ENCODE measurements at places on chromosomes 1 and 21.

DNA sequence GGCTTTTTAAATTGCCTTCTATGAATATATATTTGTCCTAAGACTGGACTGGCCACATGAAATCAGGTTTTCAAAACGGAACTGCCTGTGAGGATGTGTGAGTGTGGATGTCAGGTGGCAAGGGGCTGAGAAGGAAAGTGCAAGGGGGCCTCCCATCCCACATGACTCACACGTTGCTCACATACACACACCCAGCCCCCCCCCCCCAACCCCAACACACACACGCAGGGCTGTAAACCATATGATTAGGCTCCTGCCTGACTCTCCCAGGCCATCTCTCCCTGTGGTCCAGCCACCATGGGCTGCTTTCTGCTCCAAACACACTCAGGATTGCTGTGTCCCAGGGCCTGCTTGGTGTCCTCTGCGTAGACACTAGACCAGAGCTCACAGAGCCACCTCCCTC is 22.4 kb downstream of the DEGS1 start:
- DNase-seq = no peak

- no peak for DNase-seq
Observed at GRCh38 chr21:33811167-33812010, 104.2 kb downstream of the ATP5PO start.

DNA sequence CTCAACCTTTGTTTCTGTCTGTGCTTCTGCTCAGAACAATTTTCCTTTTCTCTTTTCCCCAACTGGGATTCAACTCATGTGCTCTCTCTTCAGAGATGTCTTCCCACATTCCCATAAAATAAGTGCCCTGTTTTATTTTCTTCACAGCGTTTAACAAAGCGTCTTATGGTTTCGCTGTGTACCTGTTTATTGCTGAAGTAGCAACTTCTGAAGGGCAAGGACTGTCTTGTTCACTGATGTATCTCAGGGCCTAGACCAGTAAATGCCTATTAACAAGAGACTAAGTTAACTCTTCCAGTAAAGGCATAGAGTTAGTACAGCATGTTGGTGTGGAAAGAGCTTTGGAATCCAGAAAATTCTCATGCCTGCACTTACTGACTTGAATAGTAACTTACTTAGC is 42.9 kb upstream of the MPZL1 start:
- no peak for DNase-seq

DNA sequence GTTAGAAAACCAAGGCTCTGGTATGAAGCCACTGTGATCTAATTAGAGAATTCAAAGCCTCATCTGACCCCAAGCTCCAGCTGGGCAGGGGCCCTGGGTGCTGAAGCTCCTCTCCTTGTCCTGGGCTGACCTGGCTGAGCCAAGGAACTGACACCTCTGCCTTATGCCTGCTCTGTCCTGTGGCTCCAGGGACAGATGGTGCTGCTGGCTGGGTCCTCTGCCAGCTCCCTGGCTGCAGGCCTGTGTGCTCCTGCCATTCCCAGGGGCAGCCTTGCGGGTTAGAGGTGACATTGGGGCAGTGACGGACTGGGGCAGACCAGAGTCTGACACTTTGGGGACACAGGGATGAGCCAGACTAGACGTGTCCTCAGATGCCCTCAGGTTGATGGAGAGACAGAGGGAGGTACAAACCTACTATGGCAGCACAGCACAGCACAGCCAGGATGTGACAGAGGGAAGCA is 11.8 kb downstream of the ACOT11 start:
- DNase-seq = no peak

DNA sequence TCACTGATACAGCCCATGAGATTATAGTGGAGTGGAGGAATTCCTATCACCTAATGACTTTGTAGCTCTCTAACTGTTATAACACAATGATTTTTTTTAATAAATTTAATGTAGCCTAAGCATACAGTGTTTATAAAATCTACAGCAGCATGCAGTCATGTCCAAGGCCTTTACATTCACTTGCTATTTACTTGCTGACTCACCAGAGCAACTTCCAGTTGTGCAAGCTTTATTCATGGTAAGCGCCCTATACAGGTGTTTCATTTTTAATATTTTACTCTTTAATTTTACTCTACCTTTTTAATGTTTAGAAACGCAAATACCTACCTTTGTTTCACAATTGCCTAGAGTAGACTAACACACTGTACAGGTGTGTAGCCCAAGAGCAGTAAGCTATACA is 1652.2 kb downstream of the BRINP3 start:
- no peak for DNase-seq

- no peak for DNase-seq
Observed at GRCh38 chr1:190936337-190936736, 458.7 kb upstream of the BRINP3 start.

DNA sequence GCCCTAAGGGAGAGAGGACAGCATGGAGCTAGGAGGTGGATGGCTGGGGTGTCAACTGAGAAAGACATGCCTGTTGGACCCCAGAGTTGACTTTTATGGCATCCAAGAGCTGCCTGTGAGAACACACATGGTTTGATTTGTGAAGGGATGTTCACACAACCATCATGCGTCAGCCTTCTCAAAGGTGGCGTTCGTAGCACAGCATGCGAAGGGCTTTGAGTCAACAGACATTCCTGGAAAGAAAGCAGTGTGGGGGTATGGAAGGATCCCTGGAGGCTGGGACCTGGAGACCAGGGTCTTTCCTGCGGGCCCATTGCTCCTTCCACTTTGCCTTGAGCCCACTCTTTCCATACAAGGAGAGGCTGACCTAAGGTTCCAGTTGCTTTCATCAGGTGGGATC is 6.4 kb upstream of the WNT3A start:
- DNase-seq = no peak

DNA sequence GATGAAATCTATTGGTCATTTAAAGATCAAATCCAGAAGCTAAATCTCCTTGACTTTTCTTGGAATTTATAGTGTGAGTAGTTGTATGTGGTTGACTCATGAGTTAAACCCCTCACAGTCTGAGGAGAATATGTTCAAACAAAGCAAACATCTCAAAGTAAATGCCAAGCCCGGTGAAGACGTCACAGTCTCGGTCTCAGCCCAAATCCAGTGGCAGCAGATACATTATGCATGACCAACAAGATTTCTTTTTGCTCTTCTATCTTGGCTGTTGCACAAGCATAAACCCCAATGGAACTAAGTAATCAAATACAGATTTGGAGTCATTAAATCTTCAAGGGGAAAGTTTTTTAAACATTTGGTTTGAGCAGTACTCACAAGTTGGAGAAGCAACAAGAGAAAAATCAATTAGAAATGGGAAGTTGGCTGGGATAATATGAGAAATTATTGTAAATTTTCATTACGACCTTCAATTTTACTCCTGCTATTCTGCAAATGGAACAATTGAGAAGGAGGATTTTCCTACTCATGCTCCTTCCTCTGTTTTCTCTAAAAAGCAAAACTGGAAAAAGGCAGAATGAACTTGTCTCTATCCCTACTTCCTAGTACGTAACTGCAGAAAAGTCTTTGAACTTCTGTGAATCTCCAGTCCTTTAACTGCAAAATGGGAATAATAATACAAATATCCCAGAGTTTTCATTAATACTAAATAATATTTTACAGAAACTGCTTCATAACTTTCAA is 575.8 kb downstream of the NUF2 start:
- no peak for DNase-seq

- no peak for DNase-seq
Observed at GRCh38 chr1:9500756-9501754, 38.2 kb upstream of the SLC25A33 start.

GRCh38 chr1:169568497-169568896 is 17.8 kb downstream of the F5 start:
- DNase-seq = no peak
